NCI-H510A treated with DMSO at 0.1 percent for 48 hours (cell line): ENCODE measurements at places on chromosomes 4 and X.

GRCh38 chr4:3879681-3880614, 113.8 kb downstream of the ADRA2C start:
- DNase-seq, result no peak

GRCh38 chr4:48189731-48190130, 55.7 kb upstream of the TXK start:
- no peak for DNase-seq

DNA sequence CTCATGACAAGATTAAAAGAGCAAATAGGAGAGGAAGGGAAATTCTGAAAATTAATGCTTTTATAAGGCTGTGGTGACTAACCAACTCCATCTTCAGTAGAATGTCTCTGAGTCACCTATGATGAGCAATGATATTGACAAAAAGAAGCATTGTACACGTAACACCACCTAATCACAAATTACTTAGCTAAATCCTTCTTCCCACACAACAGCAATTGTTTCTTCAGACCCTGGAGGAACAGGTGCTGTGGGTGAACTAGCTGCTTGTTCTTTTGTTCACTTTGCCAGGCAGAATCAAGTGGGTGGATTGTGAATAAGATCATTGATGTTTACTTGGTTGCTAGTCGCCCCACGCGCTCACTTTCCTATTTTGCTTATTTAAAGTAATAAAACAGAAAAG, 315.5 kb downstream of the CAMK2D start:
- no peak for DNase-seq

DNA sequence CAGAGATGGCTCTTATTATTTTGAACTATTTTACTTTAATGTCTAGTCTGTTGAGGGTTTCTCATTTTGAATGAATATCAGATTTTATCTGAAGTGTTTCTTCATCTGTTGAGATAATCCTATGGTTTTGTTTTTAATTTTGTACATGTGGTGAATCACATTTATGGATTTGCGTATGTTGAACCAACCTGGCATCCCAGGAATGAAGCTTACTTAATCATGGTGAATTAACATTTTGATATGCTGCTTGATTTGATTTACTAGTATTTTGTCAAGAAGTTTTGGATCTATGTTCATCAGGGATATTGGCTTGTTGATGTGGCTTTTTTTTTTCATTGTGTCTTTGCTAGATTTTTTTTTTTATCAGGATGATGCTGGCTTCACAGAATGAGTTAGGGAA, 2390.9 kb downstream of the PCDH7 start:
- no peak for DNase-seq

- peak; percentile 38 for DNase-seq
Observed at GRCh38 chr4:74933562-74934015, 673 bp downstream of the PARM1 start.

DNA sequence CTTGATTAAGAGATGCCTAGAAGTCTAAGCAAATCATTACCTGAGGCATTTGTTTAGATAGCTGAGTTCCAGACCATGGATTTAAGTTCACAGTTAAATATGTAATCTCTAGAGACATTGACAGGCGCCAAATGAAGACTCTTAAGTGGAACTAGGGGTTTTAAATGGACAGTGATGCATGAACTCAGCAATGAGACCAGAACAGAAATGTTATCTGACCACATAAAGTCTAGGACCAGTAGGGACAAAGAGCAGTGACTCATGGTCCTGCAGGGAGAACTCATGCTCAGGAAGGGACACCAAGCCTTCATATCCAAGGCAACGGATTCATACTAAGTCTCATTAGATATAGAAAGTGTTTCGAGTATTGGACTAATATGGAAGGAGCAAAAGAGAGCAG, 152.3 kb downstream of the PPARGC1A start:
- no peak for DNase-seq

GRCh38 chr4:3437582-3437936, 4.2 kb upstream of the HGFAC start:
- DNase-seq, result no peak

DNA sequence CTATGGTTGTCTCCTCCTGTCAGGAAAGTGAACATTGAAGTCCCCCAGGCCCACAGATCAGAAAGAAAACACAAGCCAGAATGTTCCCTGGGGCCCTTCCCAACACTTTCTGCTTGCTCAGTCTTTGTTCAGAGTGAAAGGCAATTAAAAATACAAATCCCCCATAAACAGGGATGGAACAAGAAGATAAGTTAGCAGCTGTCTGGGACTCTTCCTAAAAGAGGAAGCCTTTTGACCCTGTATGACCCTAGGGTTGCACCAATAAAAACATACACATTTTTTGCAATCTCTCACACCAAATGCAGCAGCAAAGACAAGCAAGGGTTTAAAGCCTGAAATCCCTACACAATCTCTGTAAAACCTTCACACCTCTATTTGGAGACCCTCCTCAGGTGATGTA, 22.6 kb downstream of the IRF2 start:
- DNase-seq, result no peak

GRCh38 chr4:19135895-19136633, 1114.5 kb upstream of the LCORL start:
- no peak for DNase-seq

DNA sequence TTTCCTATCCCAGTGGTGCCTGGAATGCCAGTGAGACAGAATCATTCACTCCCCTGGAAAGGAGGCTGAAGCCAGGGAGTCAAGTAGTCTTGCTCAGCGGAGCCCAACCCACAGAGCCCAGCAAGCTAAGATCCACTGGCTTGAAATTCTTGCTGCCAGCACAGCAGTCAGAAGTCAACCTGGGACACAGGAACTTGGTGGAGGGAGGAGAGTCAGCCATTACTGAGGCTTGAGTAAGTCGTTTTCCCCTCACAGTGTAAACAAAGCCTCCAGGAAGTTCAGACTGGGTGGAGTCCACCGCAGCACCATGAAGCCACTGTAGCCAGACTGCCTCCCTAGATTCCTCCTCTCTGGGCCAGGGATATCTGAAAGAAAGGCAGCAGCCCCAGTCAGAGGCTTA, 283.2 kb upstream of the CPEB2 start:
- peak; percentile 8 for DNase-seq

GRCh38 chrX:40976981-40977380, 108.3 kb upstream of the USP9X start:
- DNase-seq, result no peak

GRCh38 chr4:122117743-122118142, 34.4 kb upstream of the BLTP1 start:
- no peak for DNase-seq

GRCh38 chr4:90845777-90846176, 718.6 kb downstream of the CCSER1 start:
- DNase-seq, result no peak

GRCh38 chrX:25009407-25009806, 6.4 kb downstream of the ARX start:
- DNase-seq, result no peak

DNA sequence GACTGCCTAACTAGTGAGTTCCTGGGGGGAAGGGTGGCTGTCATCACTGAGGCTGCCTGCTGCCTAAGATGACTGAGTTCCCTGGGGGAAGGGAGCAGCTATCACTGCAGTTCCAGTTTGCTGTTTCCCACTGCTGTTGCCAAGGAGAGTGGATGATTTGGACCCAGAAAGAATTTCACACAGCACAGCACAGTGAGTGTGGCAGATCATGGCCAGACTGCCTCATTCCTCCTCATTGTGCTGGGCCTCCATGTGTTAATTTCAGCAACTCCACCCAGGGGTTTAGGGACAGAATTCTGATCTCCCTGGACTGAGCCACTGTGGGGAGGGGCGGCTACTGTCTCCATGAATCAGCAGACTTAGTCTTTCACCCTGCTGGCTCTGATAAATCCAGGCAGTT, 125.0 kb downstream of the TEX13C start:
- no peak for DNase-seq

DNA sequence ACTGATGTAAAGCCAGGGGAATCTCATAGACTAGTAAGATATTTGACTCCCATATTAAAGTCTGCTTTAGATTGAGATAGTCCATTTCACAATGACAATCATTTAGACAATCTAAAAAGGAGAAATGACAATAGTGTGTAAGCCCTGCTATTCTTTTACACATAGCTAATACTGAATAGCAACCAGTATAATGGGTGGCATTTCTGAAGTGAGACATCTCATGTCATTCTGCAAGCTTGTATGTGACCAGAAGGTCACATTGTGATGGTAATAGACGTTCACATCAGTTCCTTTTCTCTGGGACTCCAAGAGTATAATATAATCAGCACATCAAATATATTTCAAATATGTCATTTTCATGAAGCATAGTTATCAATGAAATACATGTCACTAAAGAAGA, 440.2 kb downstream of the GALNTL6 start:
- DNase-seq, result no peak

DNA sequence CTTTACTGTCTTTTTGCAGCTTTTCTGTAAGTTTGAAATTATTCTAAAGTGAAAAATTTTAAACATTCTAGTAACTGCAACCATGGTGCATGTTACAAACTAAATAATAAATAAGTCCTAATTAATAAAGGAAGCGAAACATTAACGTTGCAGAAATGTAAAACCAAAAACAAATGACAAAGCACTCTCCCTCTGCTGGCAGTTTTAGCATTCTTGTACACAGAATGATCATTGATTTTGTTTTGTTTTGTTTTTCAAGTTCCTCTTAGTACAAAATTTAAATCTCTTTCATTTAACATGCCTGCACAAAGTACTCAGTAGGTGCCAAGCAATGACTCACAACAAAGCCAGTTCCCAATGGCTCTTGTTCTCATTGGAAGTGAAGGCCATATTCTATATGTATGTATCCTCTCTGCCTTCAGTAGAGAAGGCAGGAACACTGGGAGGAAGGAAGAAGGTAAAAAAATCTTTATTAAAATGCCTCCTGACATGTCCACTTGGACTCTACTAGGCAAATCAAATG, 13.7 kb upstream of the TMSB4X start:
- DNase-seq, result no peak

GRCh38 chr4:99404595-99405287, 30.4 kb downstream of the ADH7 start:
- DNase-seq, result no peak
